Left ventricle myocardium superior (tissue), 1 donor: ENCODE measurements at places on chromosomes 2 and 18.
A peak's percentile ranks its signal among the peaks of the same experiment; 100 is the strongest.

- no peak for DNase-seq
Observed at GRCh38 chr2:216298719-216299495, 73.4 kb downstream of the MARCHF4 start.

- no peak for DNase-seq
Observed at GRCh38 chr2:67032076-67032475, 365.1 kb upstream of the ETAA1 start.

- DNase-seq: no peak
Observed at GRCh38 chr2:40725040-40725439, 273.1 kb upstream of the SLC8A1 start.

DNA sequence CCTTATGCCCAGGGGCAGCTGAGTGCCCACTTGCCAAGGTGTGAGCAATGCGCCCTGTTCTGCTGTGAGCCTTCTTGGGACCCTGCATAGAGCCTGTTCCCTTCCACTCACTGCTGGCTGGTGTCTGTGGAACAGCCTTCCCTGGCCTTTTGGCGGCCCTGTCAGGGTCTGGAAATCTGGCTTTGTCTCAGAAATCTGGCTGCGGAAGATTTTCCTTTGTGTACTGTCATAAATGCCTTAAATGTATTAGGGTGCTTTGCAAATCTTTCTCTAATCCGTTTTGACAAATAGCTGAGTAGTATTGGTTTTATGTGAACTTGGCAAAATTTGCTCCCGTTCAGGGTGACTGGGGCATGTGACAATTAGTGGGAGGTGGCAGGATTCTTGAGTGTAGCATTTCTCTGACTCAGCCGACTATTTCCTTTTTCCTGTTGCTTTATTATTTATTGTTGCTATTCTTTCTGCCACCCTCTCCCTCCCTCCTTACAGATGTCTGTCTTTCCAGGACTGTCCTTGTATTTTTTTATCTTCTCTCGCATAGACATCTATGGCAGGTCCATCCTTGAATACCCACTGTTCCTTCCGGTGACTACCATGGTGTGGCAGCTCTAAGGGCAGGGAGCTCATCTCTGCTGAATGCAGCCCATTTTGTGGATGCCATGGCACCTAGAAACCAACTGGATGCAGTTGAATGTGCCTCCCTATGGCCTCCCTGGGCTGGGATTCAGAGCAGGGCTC lies 41.8 kb downstream of the LDLRAD4 start:
- no peak for DNase-seq

- peak; percentile 59 for DNase-seq
Observed at GRCh38 chr18:13271302-13271911, 52.8 kb downstream of the LDLRAD4 start.

GRCh38 chr2:16015210-16015902 lies 75.0 kb downstream of the MYCN start:
- no peak for DNase-seq

DNA sequence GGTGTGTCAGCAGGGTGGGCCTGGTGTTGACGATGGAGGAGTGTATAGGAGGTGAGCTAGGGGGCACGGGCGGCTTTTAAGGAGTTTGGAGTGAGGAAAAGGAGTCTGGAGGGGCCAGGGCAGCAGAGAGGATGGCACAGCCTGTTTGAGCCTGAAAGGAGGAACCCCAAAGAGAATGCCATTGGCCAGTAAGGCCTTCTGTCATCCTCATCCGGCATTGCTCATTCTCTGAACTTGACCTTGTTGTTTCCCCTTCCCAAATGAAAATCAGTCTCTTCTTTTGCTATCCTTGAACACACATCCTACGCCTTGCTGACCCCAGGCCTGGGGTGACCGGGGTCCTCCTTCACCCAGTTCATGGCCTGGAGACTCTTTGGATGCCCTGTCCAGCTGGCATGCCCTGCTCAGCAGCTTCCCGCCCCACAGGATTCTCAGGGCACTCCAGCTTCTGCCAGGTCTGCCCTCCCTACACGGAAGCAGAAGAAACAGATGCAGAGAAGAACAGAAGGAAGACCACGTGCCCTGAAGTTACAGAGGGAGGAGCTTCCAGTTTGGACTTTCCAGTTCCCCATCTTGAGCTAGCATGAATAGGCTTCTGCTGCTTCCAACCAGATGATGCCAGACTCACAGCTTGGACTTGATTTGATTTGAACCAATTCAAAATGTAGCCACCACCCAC lies 20.5 kb upstream of the KIF3C start:
- no peak for DNase-seq

DNA sequence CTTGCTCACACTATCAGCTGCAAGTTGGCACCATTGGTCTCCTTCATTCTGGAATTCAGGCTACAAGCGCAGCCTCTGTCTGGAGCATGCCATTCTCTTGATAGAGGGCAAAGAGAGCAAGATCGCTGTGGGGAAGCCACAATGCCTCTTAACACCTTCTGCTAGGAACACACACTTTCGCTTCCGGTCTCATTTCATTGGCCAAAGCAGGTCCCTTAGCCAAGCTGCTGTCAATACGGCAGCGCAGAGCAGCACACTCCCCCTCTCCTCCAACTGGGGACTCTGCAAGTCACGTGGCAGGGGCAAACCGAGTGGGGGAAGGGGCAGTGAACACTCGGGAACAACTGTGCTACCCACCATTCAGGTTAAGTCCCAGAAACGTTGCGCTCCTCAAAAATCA lies 98.1 kb downstream of the MMADHC start:
- no peak for DNase-seq

GRCh38 chr2:155730804-155731203 lies 601.7 kb downstream of the NR4A2 start:
- no peak for DNase-seq

- DNase-seq: no peak
Observed at GRCh38 chr2:67438337-67438736, 41.2 kb downstream of the ETAA1 start.

DNA sequence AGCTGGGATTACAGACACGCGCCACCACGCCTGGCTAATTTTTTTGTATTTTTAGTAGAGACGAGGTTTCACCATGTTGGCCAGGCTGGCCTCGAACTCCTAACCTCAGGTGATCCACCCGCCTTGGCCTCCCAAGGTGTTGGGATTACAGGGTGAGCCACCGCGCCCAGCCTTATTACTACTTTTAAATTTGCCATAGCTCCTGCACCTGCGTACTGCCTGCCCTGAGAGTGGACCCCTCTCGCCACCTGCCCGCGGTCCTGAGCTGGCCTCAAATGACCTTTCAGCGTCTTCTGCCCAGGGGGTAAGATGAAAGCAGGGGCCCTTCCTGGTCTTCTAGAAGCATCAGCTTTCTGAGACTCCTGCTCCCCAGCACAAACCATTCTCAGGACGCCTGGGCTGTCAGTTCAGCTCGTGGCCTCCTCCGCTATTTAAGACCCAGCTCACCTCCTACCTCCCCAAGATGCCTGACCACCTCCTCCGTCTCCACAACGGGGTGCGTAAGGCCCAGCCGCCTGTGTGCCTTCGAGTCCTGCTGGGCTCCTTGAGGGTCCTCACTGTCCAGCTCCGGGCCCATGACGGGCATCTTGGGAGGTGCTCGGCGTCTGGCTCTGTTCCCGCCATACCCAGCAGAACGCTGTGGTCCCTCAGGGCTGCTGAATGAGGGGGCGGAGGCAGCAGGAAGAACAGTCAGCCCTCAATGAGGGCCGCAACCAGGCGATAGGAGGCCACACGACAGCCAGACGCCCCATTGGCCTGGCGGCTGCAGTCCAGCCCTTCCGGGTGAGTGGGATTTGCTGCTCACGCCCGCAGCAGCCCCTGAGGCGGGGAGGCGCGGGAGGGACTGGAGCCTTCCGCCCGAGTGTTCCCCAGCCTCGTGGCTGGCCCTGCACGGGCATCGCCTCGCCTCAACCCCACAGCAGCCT lies 266.6 kb downstream of the TFCP2L1 start:
- DNase-seq: peak; percentile 50

GRCh38 chr18:7939521-7939920 lies 372.4 kb downstream of the PTPRM start:
- no peak for DNase-seq

DNA sequence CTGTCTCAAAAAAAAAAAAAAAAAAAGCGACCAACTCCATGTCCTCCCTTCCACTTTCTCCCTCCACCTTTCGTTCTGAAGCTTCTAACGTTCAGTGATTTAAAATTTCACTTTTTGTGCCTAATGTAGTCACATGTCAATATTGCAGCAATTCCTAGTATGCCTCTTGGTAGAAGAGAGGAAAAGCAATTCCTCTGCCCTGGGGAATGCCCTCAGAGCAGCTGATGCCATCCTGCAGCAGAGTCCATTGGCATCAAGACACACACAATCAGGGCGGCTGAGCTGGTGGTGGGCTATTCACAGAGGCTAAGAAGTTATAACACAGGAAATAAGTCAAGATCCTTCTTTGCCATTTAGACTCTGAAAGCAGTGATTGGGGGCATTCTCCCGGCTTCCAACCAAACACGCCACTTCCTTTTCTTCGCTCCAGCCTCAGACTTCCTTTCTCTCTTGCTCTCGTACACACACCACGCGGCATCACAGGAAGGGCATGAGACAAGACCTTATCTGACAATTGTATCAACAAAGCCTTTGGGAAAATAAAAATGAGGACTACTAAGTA lies 71.9 kb downstream of the MOGAT1 start:
- no peak for DNase-seq

DNA sequence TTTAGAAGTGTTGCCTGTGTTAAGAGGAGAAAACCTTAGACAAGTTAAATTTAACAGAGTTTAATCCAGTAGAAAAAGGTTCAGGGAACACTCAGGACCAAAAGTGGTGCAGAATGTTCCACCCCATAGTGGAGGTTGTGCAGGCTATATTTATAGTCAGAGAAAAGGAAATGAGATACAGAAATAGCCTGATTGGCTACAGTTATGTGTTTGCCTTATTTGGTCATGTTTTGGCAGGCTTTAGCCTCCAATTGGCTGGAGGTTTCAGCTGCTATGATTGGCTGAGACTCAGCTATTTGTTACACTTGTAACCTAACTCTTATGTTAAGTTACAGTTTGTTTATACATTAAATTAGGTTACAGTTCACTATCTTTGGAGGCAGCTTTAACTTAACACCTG lies 4.2 kb downstream of the STAMBP start:
- no peak for DNase-seq

DNA sequence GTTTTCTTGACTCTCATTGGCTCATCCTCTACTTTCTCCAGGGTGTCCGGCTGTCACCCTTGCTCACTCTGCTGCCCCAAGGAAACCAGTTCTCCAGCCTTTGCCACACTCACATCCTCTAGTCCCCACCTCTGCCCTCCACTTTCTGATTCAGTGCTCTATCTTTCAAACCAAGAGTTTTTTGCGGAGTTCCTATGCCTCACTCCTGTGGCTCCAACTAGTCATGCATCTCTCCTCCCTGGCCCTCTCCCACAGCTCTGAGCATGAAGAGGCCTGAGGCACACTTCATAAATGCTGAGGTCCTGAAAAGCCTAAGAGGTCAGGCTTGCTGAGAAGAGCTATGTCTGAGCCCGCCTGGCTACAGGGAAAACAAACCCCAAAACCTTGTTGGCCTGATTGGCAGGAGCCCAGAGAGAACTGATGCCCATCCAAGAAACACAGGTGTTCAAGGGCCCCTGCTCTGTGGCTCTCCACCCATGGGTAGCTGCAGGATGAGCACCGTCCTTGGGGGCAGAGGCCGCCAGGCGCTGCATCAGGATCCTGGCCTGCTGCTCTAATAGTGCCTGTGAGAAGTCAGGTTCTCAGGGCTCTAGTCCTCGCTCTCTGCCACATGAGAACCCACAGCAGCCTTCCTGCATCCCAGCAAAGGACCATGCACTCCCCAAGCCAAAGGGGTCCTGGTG lies 42.1 kb downstream of the HS1BP3 start:
- no peak for DNase-seq

GRCh38 chr2:232610081-232610480 lies 23.3 kb upstream of the EFHD1 start:
- no peak for DNase-seq

DNA sequence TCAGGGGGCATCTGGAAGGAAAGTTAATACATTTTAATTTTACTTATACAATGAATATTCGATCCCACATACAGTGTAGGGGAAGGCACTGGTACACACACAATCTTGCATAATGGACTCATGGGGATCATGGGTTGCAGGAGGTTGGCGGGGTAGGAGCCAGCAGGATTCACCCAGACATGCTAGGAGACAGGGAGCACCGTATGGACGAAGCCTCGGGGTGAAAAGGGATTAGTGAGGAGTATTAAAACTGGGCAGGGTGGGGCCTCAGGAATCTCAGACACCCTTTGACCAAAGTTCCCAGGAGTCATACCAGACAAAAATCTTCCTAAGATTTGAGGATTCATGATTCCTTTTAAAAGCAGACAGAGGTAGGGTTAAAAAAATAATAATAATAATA lies 140.8 kb downstream of the BCL11A start:
- no peak for DNase-seq

DNA sequence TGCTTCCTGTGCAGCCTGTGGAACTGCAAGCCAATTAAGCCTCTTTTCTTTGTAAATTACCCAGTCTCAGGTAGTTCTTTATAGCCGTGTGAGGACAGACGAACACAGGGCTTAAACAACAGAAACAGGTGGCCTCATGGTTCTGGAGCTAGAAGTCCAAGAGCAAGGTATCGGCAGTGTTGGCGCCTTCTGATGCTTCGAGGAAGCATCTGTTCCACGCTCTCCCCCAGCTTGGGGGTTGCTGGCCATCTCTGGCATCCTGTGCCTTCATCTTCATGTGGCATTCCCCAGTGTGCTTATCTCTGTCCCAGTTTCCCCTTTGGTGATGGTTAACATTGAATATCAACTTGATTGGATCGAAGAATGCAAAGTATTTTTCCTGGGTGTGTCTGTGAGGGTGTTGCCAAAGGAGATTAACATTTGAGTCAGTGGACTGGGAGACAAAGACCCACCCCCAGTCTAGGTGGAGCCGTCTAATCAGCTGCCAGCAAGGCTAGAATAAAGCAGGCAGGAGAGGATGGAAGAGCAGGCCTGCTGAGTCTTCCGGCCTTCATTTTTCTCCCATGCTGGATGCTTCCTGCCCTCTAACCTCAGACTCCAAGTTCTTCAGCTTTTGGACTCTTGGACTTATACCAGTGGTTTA lies 287.6 kb downstream of the PHLPP1 start:
- DNase-seq: no peak

DNA sequence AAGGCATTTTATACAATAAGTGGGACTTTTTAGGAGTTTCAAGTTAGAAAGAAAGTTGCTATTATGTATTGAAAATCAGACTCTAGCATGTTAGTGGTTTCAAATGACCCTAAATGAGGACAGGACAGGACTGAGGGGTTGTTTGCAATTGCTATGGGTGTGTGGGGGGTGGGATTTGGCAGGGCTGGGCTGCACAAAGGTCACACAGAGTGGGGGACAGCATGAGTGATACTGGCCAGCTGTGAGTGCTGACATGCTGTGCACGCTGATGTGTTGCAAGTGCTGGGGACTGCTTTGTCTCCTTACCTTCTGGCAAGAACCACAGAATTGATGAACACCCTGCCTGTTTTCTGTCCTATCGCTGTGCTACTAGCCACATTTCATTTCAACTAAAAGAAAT lies 29.8 kb downstream of the RNMT start:
- peak; percentile 46 for DNase-seq

GRCh38 chr2:157760949-157761348 lies 115.2 kb downstream of the ACVR1 start:
- no peak for DNase-seq

- DNase-seq: no peak
Observed at GRCh38 chr18:76679259-76679658, 143.1 kb upstream of the ZNF236 start.
